ENCODE measurements at places on chromosomes 5 and 9. TPM values are rescaled to one million over a fixed set of nuclear protein-coding genes. Genes with fewer than 3 reads are reported as not detected.

The PCDHB14 gene
- total RNA-seq = 0.85 TPM

The INSYN2B gene
- total RNA-seq = 3.1 TPM

The C9orf153 gene
- total RNA-seq = 0.18 TPM

The TXNDC8 gene
- total RNA-seq = not detected

The IFNB1 gene
- not detected for total RNA-seq

The MRPL50 gene
- total RNA-seq = 9.5 TPM

The ACO1 gene
- total RNA-seq = 106 TPM
